ENCODE measurements at places on chromosomes 1 and 21.

- DNase-seq: no peak
Measured at GRCh38 chr1:29156543-29157268, 25.0 kb downstream of the SRSF4 start.

- DNase-seq: no peak
Measured at GRCh38 chr1:232369451-232370296, 260.3 kb downstream of the SIPA1L2 start.

GRCh38 chr1:53766831-53767405, 28.0 kb upstream of the GLIS1 start:
- no peak for DNase-seq

- DNase-seq: no peak
Measured at GRCh38 chr1:30759718-30760281, 2.2 kb upstream of the LAPTM5 start.

DNA sequence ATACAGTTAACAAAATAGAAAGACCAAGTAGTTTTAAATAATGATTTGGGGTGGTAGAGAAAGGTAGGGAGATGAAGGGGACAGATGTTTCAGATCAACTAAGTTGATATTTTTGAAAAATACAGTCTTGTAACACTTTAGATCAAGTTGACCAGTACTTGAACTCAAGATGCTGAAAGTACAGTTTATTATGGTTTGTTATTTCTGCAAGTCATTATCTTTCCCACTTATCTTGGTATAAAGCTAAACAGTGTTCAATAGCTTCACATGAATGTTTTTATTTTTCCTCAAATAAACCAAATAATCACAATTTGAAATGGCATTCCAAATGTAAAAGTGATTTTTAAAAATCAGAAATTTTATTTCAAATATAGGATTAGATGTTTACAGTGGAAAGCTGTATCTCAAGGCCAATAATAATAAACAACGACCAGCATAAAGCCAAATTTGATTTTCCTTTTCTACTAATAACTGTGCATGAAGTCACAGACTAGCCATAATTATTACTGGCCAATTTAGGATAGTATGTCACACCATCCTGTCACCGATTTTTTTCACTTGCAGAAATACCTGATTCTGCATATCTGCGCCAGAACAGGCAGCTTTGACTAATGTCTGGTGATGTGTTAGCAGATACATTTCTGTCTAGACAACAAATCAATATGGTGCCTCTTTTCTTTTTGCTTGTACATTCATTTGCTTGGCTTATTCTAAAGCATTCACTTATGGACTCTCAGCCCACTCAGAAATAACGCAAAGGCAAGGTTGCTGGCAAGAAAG, 320.2 kb downstream of the TM2D1 start:
- no peak for DNase-seq

GRCh38 chr1:46900401-46900800, 40.9 kb downstream of the CYP4A11 start:
- no peak for DNase-seq

- no peak for DNase-seq
Measured at GRCh38 chr1:154664331-154665002, 56.5 kb upstream of the ADAR start.

GRCh38 chr1:211653959-211654496, 21.4 kb downstream of the NEK2 start:
- no peak for DNase-seq

- DNase-seq: no peak
Measured at GRCh38 chr1:40819101-40819500, 35.5 kb downstream of the KCNQ4 start.

DNA sequence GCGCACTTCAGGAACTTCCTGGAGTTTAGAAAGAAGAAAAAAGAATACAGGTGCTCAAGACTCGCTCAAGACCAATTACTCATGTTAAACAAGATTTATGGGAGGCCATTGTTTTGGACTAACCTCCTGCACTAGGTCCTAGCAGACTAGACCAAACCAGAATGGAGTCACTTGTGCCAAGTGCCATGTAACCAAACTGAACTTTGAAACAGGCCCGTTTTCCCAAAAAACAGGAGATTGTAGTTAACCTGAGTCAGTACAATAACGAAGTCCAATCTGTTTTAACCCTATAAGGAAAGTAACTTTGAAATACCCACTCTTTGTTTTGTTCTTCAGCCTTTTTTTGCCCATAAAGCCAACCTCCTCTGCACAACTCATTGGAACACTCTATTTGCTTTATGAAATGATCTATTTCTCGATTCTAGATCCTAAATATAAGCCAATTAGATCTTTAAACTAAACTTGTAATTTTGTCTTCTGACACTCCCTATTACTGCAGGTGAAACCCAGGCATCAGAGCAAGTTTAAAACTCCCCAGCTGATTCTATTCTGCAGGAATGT, 695 bp upstream of the NTPCR start:
- no peak for DNase-seq

DNA sequence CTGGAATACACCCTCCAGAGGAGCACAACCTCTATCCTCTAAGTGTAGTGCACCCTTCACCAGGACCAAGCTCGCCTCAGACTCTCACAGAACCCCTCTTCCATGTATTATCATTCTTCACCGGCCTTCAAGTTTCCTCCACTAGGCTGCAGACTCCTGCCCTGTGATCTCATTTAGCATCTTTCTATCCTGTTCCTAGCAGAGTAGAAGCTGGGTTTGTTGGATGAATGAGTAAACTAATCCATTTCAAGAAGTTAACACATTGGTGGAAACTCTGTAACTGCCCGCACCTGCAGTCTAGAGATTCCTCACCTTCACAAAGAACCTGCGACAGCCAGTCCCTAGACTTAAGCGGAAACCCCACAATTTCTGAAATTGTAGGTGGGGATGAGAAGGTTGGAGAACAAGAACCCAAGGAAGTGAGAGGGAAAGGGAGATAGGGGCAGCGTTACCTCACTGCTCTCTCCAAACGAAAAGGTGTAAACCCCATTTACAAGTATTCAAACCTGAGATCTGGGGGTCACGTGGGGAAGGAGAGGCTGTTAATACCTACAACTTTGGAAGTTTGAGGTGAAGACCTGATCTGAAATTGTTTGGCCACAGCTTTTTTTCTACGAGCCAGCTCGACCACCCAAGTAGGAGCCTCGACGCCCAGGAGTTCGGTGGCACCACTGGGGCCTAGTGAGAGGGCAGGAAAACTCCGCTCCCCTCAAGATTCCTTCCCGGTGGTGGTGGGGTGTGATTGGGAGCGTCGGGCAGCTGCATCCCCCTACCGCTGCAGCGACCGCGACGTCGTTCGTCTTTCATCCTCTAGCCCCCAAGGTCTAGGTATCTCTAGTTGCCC, 1.2 kb downstream of the PTPN14 start:
- DNase-seq: no peak

GRCh38 chr1:205472737-205473441, 17.0 kb upstream of the BLACAT1 start:
- no peak for DNase-seq

- DNase-seq: no peak
Measured at GRCh38 chr1:181514298-181515290, 31.3 kb downstream of the CACNA1E start.

GRCh38 chr1:242826701-242827336, 302.3 kb upstream of the PLD5 start:
- DNase-seq: no peak

DNA sequence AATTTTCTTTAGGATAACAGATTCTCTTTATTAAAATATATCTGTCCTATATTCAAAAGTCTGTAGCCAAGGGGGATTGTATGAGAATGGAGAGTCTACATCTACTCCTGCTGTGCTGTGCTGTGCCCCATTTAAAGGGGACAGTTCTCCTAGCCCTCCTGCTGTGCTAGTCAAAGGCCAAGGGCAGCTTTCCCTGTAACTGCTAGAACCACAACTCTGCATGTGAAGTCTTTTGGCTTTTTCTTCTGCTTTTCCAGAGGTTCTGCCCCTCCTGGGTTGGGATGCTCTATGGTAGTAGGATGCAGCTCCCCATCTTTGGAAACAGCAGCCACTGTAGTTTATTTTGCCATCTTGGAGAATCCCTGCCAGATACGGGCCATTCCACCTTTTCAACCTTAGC, 197.5 kb upstream of the JUN start:
- DNase-seq: no peak

DNA sequence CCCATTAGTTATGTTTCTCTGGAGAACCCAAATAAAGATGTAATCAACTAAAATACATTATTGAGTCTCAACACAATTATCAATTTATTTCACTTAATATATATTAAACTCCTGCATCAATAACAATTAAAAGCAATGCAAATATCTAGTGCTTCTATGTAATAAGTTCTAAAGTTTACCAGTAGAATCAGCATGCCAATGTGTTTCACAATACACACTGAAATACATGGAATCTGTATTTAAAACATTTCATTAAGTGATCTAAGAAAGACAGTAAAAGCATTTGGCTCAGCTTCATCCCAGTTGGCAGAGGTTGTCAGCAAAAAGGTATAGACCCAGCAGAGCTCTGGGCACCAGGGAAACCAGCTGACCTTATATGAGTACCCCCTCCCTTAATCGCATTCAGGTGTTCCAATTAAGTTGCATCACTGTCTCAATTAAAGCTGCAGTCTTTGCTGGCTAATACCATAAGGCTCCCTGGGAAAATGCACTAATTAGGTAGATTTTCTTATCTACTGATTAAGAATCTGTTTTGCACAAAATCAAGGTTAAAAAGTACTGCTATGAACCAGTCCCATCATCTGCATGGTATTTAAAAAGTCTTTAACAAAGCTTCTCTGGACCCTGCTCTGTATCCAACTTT, 63.1 kb downstream of the NIBAN1 start:
- no peak for DNase-seq

DNA sequence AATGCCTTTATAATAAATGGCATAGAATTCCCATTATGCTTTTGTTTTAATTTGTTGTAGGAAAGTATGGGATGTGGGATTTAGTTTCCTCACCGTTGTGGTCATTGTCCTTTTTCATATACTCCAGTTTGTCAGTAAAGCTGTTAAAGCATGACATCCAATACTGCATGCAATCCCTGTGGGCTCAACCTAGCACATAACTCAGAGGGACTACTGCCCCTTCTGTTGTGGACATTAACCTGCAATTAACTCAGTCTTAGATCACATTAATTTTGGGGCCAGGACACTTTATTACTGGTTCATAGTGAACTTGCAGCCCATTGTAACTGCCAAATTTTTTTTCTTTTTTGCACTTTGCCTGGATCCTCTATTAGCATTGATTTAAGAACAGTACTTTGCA, 112.5 kb downstream of the DNM3 start:
- no peak for DNase-seq

- DNase-seq: no peak
Measured at GRCh38 chr1:228101614-228101993, 1.5 kb downstream of the C1orf35 start.

DNA sequence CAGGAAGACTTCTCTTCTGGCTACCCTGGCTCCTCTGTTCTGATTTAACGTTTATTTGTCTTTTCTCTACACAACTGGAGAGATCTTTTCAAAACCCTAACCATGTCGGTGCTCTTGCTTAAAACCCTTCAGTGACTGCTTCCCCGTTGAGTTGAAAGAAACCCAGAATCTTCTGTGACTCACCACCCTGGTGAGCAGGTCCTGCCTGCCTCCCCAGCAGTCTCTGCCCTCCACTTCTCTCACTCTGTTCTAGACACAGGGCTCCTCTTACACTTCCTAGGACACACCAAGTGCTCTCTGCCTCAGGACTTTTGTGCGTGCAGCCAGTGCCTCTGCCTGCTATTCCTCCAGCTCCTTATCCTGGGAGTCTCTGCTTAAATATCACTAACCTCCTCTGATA, 131.4 kb downstream of the IER5 start:
- no peak for DNase-seq

- DNase-seq: no peak
Measured at GRCh38 chr1:99789715-99790114, 23.3 kb upstream of the FRRS1 start.

- no peak for DNase-seq
Measured at GRCh38 chr1:170803711-170804110, 131.6 kb upstream of the MROH9 start.

DNA sequence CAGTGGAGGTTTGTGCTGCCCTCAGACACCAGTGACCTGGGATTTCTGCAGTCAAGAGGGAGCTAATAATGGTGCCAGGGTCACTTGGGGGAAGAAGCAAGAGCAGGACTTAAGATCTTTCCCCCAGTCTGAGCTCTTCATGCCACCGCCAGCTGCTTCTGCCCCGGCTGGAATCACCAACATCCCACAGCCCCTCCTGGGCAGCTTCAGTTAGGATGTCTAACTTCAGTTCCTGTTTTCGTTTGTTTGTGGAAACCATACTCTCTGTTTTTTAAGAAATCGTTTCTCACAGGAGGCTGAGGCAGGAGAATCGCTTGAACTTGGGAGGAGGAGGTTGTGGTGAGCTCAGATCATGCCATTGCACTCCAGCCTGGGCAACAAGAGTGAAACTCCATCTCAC, 25.6 kb upstream of the PRDM2 start:
- DNase-seq: no peak

- no peak for DNase-seq
Measured at GRCh38 chr1:147496571-147497210, 44.6 kb upstream of the BCL9 start.

- DNase-seq: no peak
Measured at GRCh38 chr1:170680428-170680827, 16.5 kb downstream of the PRRX1 start.

DNA sequence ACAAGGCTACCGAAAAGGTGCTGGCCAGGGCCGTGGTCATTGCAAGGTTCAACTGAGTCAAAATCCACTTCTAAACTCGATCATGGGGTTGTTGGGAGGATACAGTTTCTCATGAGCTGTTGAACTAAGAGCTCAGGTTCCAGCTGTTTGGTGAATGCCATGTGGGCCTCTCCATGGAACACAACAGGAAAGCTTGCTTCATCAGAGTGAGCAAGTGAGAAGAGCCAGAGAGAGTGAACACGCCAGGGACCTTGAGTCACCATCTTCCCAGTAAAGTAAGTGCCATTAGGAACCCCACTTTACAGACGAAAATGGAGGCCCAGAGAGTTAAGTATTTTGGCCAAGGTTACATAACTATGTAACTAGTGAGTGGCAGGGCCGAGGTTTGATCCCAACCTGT, 475.1 kb upstream of the VAMP3 start:
- no peak for DNase-seq

- DNase-seq: no peak
Measured at GRCh38 chr1:110430366-110430765, 20.6 kb upstream of the PROK1 start.

GRCh38 chr1:2555634-2556276, 416 bp upstream of the TNFRSF14 start:
- peak; percentile 44 for DNase-seq

GRCh38 chr1:233336554-233337456, 9.3 kb downstream of the MAP3K21 start:
- no peak for DNase-seq

- DNase-seq: no peak
Measured at GRCh38 chr1:42173961-42174735, 9.6 kb upstream of the GUCA2A start.

GRCh38 chr21:32088471-32088870, 190.4 kb downstream of the MIS18A start:
- no peak for DNase-seq

GRCh38 chr21:41653954-41654491, 112.8 kb downstream of the RIPK4 start:
- DNase-seq: no peak
